ENCODE measurements at places on chromosomes 16 and 17.

- no peak for DNase-seq
Measured at GRCh38 chr16:70689970-70690891, 4.4 kb upstream of the MTSS2 start.

DNA sequence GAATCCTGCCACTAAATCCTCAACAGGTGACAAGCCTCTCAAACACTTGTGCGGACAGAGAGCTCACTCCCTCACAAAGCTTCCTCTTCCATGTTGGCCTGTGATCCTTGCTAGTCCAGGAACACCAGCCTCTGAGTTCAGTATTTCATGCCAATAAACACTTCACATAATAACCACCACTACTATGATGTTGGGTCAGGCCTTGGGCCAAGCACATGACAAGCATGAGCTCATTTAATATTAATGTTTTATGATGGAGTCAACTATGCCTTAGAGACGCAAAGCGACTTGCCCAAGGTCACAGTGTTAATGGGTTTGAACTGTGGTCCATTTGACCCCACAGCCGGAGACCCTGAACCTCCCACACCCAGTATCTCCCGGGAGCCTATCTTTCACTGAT, 129.1 kb downstream of the GAS7 start:
- no peak for DNase-seq

DNA sequence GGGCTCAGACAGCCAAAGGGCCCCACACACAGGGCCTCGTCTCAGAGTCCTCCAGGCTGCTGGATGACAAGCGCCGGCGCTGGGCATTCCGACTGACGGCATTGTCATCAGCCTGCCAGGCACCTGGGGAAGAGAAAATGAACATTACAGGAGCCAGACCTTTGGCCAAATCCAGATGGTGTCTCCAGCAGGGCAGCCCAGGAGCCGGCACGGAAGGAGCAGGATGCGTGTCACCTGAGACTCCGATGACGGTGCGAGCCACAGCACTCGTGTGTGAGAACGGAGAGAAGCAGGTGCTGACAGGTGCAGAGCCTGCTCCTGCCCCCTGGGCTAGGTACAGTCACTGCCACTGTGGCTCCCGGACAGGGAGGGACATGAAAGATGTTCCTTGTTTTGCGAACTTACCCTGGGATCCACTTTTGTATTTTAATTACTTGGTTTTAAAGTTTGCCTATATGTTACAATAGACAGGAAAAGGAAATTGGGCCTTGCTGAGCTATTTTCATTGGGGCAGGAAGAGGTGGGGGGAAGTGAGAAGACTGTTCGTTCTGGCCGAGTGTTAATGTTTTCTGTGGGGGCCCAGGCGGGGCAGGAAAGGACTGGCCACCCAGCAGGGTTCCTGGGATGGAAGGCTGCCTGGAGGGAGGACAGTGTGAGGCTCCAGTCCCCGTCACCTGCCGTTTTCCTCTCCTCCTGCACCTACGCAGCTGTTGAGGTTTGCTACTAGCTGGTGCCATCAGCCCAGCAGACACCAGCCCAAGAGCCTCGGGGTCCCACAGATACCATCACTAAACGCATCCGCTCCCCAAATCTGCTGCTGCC, 4.4 kb upstream of the FOXJ1 start:
- no peak for DNase-seq

GRCh38 chr16:81376880-81377279, 62.1 kb downstream of the GAN start:
- no peak for DNase-seq

- no peak for DNase-seq
Measured at GRCh38 chr16:77910021-77910420, 112.3 kb upstream of the CLEC3A start.

GRCh38 chr16:54331241-54332002, 44.8 kb upstream of the IRX3 start:
- no peak for DNase-seq

GRCh38 chr16:74865922-74866598, 91.4 kb upstream of the FA2H start:
- no peak for DNase-seq

GRCh38 chr17:65371702-65372101, 189.7 kb downstream of the AXIN2 start:
- no peak for DNase-seq

GRCh38 chr16:57357330-57358085, 1.1 kb upstream of the CCL22 start:
- DNase-seq = no peak

DNA sequence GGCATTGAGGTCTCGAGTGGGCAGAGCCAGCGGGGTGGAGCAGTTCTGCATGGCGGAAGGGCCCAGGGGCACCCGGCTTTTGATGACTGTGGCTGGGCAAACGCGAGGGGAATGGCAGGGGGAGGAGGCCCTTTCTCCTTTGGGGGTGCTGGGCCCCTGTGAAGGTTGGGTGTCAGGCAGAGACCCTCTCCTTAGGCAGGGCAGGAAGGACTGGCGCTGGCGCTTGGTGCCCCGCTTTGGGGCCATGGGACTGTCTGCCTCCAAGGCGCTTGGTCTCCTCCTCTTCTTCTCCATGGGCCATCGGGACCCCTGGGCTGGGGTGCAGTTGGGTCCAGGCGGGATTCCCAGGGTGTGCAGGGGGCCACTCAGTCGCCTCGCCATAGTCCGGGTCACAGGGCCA, 12.8 kb upstream of the GFAP start:
- no peak for DNase-seq

- no peak for DNase-seq
Measured at GRCh38 chr16:54063279-54063773, 223.3 kb downstream of the IRX3 start.

- DNase-seq = no peak
Measured at GRCh38 chr17:71821511-71821910, 299.3 kb upstream of the SOX9 start.

- DNase-seq = no peak
Measured at GRCh38 chr17:29068818-29069217, 25.9 kb downstream of the PIPOX start.

DNA sequence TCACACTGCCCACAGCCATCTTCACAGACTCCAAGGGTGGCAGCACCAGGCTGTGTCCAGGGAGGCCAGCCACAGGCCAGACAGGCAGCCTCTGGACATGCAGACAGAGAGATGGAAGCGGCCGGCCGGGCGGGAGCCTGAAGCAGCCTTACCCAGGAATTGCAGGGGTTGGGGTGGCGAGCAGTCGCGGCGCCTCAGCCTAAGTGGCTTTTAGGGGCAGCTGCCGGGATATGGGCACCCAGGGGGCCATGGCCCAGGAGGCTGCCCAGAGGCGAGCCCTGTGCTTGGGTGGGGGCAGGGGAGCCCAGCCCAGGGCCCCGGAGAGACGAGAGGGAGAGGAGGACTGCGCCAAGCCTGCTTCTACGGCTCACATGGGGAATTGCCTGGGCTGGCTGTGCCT, 1.5 kb upstream of the NHERF2 start:
- DNase-seq = no peak

- no peak for DNase-seq
Measured at GRCh38 chr16:50309156-50309526, 42.8 kb downstream of the ADCY7 start.

DNA sequence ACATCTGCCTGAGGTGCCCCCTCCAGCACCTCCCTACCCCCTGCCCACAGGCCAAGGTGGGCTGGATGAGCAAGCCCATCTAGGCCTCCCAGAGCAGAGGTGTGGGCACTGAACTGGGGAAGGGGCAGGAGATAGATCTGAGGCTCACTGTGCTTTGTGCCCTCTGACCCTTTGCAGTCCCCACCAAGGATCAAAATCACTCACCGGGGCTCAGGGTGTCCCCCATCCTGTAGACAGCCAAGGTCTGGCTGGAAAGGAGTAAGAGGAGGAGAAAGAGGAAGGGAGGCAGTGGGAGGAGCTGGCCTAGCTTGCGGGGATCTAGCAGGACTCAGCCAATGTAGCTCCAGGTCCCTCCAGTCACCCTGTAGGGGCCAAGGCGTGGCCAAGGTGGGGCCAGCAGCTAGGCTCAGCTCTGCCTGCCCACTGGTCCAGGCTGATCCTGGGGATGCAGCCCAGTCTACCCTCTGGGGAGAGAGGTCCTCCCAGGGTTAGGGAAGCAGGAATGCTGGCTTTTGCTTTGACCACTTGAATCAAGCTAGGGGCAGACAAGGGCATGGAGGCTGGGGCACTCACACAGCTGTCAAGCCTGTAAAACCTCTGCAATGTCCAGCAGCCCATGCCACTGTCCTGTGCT, 1.8 kb downstream of the SLC12A4 start:
- DNase-seq = no peak

DNA sequence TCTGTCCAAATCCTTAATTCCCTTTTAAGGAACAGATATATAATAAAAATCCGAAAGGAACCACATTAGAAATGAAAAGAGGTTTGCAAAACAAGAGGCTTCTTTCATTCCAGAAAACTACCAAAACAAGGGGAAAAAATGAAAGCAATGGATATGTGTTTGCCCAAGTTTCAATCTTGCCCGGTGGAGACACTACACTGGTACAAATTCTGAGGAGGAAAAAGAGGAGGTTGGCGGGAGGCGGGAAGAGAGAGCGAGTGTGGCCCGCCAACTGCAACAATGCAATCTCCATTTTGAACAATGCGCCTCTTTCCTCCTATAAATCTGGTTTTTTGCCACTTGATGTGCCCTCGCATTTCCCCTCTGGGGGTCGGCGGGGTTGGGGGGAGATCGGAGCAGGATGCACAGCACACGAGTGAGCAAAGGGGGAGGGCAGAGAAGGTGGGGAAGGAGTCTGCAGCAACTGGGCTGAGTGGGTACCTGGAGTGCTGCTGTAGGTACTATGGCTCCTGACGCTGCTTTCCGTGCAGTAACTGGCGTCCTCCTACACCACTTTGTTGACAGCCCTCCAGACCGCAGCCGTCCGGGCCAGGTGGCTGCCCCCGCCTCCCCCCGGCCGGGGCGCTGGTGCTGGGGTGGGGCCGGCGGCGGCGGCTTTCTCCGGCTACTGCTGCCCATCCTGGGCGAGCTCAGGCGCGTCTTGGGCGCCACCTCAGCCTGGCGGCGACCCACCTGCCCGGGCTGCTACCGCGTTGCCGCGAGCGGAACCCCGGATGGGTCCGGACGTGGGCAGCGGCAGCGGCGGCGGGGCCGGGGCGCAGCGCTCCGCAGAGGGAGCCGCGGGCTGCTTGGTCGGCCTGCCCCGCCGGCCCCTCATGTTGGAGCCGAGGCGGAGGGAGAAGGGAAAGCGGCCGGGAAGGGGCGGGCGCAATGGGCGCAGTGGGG, 93.8 kb upstream of the PLEKHM1 start:
- no peak for DNase-seq

GRCh38 chr16:19135896-19136438, 22.2 kb downstream of the ITPRIPL2 start:
- DNase-seq = no peak

DNA sequence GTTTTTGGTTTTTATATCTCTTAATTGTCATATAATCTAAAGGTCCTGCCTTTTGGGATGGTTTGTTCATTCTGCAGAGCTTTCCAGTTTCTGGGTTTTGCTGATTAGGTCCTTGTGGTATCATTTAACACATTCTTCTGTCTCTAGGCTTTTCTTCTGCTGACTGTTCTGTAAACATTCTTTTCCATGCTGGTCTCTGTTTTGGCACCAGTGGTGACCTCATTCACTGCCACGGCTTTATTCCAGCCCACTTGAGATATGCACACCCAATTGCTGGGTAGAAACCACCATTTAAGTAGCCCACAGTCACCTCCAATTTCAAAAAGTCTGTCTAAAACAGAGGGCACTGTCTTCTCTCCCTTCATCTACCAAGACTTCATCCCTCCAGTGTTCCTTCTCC, 31.1 kb upstream of the COX10 start:
- DNase-seq = no peak

- DNase-seq = peak; percentile 38
Measured at GRCh38 chr17:73998653-73999645, 204.5 kb upstream of the RPL38 start.

GRCh38 chr17:34361478-34362061, 1.5 kb downstream of the CCL1 start:
- DNase-seq = peak; percentile 60

DNA sequence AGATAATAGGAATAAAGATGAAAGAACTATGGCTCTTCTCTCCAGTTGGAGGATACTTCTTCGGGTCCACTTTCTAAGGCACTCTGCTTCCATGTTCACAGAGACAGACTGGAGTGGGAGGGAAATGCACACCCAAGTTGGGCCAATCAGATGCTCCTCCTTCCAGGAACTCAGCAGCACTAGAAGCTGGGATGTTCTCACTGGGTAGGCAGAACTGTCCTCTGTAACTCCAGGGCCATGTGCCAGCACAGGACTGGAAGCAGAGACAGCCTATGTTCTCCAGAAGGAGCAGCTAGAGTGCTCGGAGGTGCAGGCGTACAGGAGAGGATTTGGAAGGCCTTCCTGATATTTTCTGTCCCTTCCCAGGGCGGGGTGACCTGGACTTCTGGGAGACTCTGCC, 49.9 kb upstream of the SREBF1 start:
- DNase-seq = no peak

DNA sequence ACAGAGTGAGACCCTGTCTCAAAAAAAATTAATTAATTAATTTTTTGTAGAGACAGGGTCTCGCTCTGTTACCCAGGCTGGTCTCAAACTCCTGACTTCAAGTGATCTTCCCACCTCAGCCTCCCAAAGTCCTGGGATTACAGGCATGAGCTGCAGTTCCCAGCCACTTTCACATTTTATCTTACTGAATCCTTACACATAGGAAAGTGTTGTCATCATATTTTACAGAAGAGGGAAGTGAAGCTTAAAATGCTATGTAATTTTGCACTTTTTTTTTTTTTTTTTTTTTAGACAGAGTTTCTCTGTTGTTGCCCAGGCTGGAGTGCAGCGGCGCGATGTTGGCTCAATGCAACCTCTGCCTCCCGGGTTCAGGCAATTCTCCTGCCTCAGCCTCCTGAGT, 21.1 kb upstream of the ZNF629 start:
- DNase-seq = no peak

GRCh38 chr17:83145831-83146230, 66.4 kb downstream of the METRNL start:
- DNase-seq = no peak

DNA sequence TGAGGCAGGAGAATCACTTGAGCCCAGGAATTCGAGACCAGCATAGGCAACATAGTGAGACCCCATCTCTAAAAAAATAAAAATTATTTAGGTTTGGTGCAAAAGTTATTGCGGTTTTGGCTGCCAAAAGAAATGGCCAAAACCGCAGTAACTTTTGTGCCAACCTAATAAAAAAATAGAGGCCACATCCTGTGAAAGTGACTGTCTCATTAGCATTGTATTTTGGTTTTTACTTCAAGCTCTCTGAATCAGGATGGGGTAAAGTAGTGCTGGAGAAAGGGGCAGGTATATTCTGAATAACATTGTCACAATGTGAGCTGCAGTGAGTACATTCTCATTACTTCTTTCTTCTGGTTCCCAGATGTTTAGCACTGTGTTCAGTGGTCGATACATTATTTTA, 36.0 kb downstream of the ATP6V0A1 start:
- DNase-seq = no peak

DNA sequence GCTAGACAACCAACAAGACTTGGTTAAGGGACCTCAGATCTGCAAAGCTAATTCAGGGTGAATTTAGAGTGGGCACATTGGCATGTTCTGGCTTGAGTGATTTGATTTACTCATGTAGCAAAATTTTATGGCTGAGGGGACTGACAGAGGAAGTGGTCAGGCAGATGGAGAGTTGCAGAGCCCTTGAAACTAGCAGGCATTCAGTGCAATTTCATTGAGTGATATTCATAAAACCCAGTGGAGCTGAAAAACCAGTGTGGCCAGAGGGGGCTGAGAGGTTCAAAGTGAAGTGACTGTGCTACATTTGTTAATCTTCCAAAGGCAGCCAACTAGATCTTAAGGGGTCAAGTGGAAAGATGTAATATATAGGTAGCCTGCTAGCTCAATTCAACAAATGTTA, 2.2 kb upstream of the TMEM94 start:
- no peak for DNase-seq

GRCh38 chr17:47603830-47604597, 45.7 kb upstream of the KPNB1 start:
- DNase-seq = no peak
